ENCODE measurements at places on chromosomes 1 and 21.

DNA sequence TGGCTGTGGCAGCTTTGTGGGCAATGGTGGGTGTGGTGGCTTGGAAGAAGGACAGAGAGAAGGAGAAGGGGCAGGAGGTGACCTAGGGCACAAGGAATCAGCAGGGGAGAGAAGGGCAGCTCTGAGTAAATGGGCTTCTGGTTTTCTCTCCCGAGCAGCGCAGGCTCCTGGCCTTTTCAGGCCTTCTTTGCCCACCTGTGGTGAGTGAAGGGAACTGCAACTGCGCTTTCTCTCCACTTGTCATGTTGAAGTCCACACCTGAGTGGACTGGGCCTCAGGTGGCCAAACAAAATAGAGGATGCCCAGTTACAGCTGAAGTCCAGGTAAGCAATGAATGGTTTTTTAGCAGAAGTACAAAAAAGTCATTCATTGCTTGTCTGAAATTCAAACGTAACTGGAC is 29.4 kb upstream of the KCNA10 start:
- DNase-seq = peak; percentile 25

DNA sequence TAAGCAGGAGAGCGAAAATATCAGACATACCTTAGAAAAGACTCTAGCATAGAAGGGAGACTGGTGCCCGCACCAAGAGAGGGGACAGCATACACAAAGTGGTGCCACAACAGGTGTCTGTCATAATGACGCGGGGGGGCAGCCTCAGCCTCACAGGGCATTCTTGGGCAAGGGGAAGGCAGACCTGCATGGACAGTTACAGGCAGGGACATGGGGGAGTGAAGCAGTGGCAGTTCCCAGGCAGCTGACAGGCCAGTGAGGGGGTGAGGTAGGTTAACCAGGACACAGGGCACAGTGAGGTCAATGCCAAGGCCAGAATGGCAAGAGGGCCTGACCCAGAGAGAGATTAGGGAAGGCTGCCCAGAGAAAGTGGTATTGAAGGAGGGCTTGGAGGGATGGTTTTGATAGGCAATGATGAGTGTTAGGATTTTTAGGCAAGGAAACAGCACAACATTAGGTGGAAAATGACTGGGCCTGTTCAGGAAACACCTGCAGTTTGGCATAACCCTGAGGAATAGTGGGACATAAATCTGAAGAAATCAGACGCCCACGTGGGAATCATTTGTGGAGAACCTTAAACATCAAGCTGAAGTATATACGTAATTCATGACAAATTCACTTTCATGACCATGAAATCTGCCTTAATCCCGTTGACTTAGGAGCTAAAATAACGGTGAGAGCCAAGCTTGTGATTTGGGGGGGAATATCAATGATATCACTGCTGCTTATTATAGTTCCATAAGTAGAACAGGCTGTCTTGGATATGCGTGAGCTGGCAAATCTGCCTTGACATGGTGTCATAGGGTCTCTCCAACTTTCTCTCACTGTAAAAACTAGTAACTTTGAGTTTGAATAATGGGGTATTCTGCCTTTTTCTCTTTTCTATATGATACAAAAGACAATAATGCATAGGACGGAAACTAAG is 8.9 kb downstream of the PTPN14 start:
- no peak for DNase-seq

GRCh38 chr1:42034426-42034825 is 115.7 kb upstream of the HIVEP3 start:
- DNase-seq = no peak

GRCh38 chr1:13770743-13771142 is 70.8 kb downstream of the PRDM2 start:
- no peak for DNase-seq

GRCh38 chr1:112470966-112471365 is 37.8 kb upstream of the WNT2B start:
- DNase-seq = no peak

DNA sequence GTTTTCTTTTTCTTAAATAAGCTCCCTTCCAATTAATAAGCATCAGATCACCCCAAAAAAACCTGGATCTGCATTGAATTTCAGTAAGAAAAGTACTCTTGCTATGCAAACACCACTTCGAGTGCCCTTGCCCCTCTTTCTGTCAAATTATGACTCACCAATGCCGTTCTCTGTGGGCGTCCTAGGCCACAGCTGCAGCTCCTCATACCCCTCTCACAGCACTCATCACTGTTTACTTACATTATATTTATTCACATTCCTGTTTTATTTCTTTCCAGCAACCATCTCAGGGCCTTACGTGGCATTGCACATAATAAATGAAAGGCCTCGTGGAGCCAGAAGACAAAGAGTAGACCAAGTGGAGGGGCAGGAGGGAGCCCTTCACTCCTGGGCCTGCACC is 99.1 kb upstream of the CTTNBP2NL start:
- DNase-seq = no peak

- no peak for DNase-seq
Measured at GRCh38 chr1:228799924-228800323, 64.6 kb downstream of the RHOU start.

- no peak for DNase-seq
Measured at GRCh38 chr1:50562106-50562505, 138.9 kb upstream of the DMRTA2 start.

DNA sequence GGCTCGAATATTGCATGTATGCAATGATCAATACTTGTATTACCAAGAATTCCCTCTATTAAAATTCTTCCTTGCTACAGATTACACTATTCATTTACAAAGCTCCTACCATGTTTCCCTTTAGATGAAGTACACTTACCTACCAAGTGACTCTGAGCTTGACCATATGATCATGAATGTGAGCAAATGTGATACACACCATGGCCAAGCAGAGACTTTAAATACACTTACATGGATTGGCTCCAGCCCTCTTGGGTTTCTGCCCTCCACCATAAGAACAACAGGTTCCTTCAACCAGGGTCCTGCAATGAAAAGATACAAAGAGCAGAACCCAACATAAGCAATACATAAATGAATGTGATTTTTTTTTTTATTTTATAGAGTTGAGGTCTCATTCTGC is 30.0 kb downstream of the LRRC52 start:
- DNase-seq = no peak

- DNase-seq = peak; percentile 14
Measured at GRCh38 chr1:48870596-48870995, 93.9 kb upstream of the BEND5 start.

- DNase-seq = no peak
Measured at GRCh38 chr1:27267153-27267552, 32.7 kb downstream of the WDTC1 start.

DNA sequence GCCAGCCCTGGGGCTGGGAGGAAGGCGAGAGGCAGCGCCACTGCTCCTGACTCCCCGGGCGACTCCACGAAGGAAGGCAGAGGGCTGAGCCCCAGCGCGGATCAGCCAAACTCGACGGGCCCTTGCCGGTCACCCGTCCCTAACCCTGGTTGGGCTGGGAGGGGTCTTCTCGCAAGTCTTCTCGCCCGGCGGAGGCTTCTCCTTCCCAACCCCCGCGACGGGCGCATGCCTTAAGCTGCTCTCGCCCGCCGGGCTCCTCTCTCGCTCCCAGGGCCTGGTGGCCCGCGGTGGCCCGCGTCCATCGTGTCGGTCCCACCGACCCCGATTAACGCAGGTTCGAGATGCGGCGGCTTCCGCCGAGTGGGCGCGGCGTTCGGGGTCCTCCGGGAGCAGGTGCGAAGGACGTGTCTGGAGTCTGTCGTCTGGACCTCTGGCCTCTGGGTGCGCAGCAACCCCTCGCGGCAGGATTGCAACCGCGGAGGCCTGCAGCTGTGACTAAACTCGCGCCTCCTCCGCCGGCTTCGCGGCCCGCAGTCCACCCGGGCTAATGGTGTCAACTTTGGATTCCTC is 29.0 kb upstream of the PPM1J start:
- no peak for DNase-seq

GRCh38 chr1:184912392-184912791 is 61.9 kb downstream of the NIBAN1 start:
- DNase-seq = no peak

DNA sequence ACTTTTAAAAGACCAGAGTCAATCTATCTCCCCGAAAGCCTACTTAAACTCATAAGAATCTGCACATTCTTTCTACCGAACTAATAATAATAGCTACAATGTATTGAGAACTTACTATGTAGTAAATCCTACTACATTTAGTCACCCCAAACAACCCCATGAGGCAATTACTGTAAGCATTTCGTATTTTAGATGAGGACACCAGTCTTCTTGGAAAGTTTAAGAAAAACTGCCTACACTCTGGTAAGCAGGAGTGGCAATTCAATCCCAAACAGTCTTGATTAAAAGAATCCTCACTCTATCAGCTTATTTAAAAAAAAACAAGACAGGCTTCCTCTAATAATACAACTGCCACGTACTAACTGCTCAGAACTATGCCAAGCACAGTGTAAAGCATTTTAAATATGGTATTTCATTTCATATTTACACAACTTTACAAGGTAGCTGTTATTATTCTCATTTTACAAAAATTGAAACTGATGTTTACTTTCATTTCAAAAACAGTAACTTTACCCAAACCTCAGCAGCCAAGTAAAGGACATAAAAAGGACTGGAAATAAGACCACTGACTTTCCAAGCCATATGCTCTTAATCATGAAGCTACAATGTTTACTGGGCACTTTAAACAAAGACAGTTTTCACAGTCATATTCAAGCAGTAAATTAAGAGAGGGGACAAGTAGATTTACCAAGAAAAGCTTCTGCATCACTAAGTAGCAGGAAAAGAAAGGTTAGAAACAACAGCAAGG is 13.9 kb downstream of the ARID4B start:
- no peak for DNase-seq

DNA sequence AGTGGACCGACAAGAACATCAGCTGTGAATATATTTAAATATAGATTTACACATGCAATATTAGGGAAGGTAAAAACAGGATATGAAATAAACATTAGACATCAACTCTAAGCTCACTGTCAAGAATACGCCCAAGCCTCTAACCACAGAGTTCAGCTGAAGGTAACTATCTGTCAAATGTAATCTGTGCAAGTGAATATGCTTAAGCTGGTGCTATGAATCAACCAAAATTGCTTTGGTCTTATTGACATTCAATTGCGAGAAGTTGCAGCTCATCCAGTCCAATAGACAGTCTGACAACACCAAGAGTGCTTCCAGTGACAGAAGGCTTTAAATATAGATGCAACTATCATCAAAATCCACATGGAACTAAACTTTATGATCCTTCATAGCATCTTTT is 32.3 kb downstream of the USH2A start:
- DNase-seq = no peak

- no peak for DNase-seq
Measured at GRCh38 chr1:210822932-210823331, 311.0 kb downstream of the KCNH1 start.

DNA sequence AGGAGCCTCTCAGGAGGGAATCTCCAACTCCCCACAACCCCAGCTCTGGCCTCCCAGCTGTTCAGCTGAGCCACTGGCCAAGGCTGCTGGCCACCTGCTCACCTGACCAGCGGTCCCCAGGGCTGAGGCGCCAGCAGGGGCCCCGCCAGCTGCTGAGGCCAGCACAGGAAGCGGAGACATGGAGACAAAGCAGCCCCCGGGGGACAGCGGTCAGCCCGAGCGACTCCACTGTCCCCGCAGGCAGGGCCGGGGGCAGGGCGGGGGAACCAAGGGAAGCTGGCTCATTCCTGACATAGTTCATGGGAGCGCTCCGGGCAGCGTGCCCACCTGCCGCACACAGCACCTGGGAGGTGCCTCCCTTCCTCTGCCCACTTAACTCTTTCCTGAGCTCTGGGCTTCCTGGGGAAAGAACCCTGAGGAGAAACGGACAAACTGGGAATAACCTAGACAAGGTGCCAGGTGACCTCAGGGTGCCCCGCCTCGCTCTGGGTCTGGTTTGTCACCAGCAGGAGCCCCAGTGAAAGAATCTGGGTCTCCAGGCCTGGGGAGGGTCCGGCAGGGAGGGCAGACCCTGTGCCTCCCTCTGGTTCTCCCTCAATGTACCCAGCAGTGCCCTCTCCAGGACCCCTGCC is 10.7 kb downstream of the EPHA2 start:
- DNase-seq = peak; percentile 90

DNA sequence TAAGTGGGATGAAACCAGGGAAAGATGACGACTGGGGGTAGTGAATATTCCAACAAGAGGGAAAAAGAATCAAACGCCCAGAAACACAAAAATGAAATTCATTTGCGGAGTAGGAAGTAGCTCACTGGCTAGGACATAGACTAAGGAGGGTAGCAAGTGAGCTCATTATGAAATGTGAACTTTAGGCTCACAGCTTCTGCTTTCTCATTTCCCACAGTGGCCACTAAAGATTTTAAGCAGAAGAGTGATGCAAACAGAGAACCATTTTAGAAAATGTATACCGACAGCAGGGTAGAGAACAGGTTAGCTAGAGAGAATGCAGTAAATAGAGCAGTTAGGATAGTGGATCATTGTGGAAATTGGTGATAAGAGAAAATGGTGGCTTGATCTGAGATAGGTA is 3.5 kb downstream of the CD48 start:
- DNase-seq = no peak

- peak; percentile 35 for DNase-seq
Measured at GRCh38 chr21:45154511-45155508, 80.4 kb downstream of the ADARB1 start.

DNA sequence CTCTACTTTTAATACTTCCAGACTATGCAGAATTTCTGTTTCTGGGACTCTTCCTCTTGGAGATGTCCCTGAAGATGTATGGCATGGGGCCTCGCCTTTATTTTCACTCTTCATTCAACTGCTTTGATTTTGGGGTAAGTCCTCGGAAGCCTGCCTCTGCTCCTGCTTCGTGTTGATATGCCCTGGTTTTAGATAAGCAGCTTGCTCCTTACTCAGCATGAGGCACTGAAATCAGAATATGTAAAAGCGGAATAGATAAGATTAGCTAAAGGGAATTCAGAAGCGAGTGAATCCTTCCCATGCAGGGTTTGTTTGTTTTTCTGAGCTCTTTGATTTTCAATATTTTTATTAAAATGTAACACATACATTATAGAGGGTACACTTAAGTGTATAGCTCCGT is 234.7 kb downstream of the CACNA1E start:
- DNase-seq = no peak

DNA sequence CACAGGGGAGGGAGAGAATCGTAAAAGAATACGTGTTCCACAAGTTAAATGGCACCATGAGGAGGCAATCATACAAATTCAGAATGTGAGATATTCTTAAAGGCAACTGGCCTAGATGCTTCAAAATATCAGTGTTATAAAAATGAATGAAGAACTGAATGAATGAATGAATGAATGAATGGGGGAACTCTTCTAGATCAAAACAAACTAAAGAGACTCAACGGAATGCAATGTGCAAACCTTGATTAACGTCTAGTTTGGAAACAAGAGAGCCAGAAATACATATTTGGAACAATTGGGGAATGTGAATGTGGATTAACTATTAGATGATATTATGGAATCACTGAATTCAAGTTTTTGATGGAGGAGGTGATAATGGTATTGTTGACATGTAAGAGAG is 16.8 kb downstream of the CFAP45 start:
- no peak for DNase-seq

Data from dermis microvascular lymphatic vessel endothelial cell (primary cell).